ENCODE measurements at places on chromosomes 4 and X. TPM values are rescaled to one million over a fixed set of nuclear protein-coding genes. Genes with fewer than 3 reads are reported as not detected.

Gene MAGEA4
- not detected for total RNA-seq

Gene XK
- total RNA-seq: under 0.01 TPM

Gene PALLD
- total RNA-seq: 213 TPM

Gene LGI2
- total RNA-seq: under 0.01 TPM

Measured in smooth muscle cell of the umbilical artery (primary cell).